ENCODE measurements at places on chromosomes 11 and 22.

- no peak for DNase-seq
Measured at GRCh38 chr22:25167082-25167481, 32.6 kb upstream of the CRYBB3 start.

DNA sequence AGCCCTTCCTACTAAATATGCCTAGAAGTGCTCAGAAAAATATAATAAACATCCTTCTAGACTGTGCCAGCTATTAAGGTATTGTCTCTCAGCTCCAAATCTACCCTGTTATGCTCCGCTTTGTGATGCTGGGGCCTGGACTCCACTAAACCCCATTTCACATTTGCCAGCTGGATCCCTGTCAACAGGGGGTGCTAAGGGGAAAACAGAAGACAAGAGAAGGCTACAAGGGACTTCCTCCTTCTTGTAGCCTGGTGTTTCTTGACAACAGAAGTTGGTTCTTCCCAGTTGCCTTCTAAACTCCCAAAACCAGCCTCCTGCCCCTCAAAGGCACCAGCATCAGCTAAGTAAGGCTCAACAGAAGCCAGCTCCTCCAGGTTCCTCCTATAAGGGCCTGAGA lies 5.2 kb downstream of the NUMA1 start:
- peak; percentile 24 for DNase-seq

DNA sequence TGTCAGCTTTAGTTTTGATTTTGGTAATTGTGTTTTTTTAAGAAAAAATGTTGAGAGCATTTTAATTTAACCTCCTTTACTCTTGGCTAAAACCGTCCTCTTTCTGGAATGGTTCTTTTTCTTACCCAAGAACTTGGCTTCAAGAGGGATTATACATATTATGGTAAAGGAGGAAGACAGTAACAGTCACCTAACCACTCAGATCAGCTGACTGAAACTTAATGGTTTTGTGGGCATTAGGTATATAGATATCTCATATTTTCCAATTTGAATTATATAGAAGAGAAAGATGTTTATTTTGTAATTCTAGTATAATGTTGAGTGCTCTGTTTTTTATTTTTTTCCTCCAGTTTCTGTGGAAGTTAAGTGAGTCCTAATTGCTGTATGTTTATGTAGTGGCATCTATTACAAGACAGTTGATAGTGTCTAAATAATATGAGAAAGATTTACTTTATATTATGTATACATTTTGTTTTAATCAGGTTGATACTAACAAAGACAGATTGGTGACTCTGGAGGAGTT lies 36.6 kb upstream of the NCR3LG1 start:
- no peak for DNase-seq

DNA sequence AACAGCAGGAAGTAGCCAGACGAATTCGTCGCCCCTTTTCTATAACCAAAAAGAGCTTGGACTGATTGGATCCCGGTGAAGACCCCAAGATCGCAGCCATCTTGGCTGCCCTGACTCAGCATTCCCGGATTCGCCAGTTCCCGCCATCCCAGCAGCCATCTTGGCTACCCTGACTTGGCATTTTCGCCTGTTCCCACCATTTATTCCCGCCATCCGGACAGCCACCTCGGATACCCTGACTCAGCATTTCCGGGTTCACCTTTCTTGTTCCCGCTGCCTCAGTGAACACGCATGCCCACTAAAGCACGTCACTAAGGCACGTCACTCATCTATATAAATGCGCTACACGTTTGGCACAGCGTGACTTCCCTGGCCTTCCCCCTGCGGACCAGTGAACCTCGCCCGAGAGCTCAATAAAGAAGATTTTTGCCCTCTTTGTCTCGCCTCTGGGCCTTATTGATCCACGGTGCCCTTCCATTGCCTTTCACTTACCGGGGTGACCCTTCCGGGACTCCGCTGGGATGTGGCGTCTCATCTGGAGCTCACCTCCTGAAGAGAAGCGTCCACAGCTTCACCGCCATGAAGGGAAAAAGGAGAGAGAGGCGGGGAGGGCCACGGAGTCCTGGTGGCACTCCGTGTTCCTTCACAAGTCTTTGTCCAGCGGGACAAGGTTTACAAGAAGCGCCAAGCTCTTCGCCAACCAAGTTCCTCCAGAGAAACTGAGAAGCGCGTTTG lies 4.0 kb upstream of the OR56A3 start:
- DNase-seq: no peak

DNA sequence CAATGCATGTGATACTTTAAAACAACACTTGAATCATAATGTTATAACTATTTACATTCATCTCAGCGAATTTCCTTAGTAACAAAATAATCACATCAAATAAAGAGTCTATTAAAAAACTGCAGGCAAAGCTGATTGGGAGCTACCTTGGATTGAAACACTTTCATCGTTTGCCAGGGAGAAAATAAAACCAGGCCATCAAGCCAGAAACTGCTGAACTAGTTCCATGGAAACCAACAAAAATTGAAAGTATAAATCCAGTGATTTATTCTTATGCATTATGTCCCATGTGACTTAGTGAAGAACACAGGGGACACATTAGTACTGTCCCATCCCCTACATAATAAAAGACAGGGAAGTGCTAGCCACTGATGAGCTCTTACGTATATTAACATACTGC lies 21.7 kb downstream of the SLC35F2 start:
- DNase-seq: no peak

DNA sequence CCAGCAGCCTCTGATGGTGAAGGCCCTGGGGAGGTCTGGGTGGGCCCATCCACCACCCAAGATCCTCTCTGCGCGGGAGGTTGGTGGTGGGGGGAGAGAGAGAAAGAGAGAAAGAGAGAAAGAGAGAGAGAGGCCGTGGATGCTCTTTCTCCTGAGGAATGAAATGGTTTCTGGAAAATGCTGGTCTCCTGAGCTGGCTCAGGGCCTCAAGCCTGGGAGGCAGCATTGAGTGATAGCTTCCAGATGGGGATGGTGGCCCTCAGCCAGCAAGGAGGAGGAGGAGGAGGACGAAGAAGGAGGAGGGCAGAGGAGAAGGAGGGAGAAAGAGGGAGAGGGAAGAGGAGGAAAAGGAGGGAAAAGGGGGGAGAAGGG lies 4.6 kb downstream of the TSPAN32 start:
- DNase-seq: no peak

- DNase-seq: no peak
Measured at GRCh38 chr11:79367844-79368243, 73.0 kb downstream of the TENM4 start.

DNA sequence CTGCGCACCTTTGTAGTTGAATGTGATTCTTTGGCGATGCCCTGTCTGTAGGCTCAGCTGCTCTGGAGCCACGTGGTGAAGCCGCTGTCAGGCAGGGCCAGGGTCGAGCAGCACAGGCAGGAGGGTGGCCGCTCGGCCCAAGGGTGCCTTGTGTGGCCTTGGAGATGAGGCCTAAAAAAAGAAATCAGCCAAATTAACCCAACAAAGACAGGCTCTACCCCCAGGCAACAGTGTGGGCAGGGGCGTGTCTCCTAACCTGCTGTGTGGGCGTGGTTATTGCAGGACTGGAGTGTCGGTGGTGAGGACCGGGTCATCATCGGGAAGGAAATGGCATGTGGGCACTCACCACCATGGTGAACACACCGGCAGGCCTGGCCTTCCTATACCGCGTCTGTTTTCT lies 34.3 kb downstream of the CTTN start:
- no peak for DNase-seq

DNA sequence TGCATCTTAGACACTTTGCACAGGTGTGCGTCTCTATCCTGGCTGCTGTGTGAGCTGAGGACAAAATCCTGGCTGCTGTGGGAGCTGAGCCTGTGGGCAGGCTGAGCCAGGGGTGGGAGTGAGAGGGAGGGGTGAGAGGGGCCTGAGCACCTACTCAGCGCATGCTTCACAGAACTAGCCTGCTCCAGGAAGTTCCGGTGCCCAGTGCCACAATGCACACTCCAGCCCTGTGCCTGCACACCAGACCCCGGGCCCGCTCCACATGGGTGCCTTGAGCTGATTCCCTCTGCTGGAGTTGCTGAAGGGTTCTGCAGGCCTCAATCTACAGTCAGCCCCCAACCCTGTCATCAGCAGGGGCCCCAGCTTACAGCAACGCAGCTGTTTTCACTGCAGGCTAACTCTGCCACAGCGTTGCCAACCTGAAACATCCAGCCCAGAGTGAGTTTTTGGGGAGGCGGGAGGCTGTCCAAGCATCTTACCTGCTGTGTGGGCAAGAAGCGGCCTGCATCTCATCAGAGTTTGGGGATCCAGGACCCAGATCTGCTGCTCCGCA lies 1377.9 kb downstream of the TBC1D22A start:
- DNase-seq: no peak

- DNase-seq: no peak
Measured at GRCh38 chr22:44459551-44459950, 38.5 kb downstream of the RTL6 start.

DNA sequence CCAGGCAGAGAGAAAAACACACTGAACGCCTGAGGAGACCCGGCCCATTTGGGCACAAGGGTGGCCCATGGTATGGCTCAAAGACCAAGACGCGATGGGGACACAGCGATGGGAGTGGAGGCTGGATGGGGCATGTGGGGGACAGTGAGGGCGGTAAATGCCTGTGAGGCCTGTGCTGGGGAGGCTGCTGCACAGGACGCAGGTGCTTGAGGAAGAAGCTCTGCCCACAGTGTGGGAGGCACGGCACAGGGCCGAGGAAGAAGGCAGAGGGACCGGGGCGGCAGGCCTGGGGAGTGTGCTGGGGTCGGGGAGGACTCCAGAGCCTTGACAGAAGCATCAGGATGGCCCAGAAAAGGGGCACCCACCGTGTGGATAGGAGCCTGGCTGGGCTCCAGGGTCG lies 75.9 kb upstream of the WNT11 start:
- DNase-seq: no peak

- DNase-seq: no peak
Measured at GRCh38 chr22:49883294-49883640, 29.6 kb downstream of the ZBED4 start.

- no peak for DNase-seq
Measured at GRCh38 chr11:43467958-43468357, 109.2 kb downstream of the TTC17 start.

GRCh38 chr22:43754176-43754575 lies 57.9 kb downstream of the EFCAB6 start:
- no peak for DNase-seq

DNA sequence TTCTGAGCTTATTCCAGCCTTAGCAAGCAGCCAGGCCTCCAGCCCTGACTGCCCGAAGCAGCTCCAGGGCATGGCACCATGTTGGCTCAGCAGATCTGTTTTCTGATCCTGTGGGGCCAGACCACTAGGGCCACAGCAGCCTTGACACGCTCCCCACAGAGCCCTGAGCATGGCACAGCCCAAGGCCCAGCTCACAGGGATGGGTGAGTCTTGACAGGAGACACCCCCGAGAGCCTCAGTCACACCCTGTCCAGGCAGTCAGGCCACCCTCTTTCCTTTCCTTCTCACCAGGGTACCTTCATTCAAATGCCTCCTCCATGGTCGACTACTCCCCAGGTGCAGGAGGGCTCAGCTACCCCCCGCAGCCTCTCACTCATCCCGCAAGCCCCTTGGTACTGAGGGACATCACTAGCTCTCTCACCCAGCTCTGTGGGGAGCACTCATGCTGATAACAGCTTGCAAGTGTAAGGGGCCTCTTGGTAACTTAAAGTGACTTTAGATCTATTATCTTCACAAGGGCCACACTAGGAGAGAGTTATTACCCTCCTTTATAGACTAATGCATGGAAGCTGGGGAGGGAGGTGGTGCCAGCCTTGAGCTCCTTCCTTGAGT lies 3.9 kb upstream of the CDC42BPG start:
- DNase-seq: no peak

DNA sequence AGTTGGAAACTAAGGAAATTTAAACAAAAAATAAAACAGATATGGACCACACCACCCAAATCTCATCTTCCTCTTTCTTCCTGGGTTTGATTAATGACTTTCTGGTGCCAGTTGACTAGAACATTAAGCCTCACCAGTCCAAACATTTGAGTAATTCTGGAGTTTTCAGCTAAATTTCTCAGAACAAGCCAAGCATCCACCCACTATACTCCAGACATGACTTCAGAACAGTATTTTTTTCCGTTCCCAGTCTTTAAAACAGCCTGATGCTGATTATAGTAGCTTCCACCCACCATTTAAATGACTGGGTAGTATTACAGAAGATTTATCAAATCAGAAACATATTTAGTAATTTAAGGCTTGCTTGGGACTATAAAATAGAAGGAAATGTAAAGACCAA lies 230.9 kb upstream of the UBASH3B start:
- no peak for DNase-seq

DNA sequence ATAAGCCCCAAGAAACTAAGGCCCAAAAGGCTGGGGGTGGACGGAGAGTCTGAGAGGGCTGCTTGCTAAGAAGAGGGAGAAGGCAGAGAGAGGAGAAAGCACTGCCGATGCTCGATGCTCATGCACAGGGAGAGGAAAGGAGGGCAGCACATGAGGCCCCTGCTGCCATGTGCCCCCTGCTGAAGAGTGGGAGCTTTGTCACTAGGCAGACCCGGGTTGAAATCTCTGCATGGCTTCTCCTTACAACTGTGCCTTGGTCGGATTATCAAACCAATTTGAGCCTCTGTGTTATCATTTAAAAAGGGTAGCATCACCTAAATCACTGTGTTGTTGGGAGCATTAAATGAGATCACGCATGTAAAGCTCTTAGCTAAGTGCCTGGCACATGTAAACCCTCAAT lies 330.5 kb downstream of the NXPE2 start:
- DNase-seq: no peak

DNA sequence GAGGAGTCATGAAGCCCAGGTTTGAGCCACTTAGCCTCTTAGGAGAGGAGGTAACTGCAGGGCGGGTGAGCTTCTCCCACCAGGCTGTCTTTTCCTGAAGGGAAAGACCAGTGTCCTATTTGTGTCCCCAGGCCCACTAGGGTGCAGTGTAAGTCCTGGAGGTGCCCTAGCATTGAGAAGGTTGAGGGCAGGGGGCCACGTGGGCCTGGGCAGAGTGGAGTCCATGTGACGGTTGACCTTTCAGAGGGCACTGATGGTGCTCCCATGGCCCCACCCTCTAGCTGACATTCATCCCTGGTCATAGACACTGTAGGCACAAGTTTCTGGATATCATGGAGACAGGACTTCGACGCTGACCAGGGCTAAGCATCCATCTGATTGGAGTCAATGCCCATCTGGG lies 44.1 kb upstream of the TP53I11 start:
- DNase-seq: no peak

DNA sequence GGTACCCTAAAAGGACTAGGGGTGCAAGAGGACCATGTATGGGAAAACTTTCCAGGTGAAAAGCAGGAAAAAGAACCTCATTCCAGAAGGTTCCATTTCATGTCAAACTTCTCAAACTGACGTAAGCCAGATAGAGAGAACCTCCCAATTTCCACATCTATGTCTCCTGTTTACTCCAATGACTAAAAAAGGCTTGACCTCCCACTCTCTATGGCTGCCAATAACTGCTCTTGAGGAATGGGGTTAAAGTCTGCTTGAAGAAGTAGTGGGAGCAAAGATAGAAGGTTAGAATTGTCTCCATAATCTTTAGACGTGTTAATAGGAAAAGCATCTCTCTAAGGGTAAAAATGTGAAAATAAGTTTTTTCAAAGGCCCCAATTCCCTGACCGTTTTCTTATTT lies 38.0 kb downstream of the DCUN1D5 start:
- DNase-seq: no peak

DNA sequence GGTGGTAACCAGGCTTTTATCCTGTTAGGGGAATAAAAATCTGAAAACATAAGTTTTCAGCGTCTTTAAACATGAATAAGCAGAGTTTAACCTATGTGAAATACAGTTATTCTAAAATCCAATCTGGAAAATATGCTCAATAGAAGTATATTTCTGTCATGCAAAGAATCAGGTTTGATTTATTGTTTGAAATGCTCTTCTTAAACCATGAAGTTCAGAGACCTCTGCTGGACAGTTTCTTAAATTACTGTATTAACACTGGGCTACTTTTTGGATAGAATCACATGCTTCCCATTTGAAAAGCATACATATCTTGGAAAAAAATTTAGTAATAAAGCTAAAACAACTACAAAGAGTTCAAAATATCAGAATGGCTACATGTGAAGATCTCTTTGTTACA lies 25.4 kb downstream of the APIP start:
- no peak for DNase-seq

All from GF-D8 (cell line).